ENCODE measurements at places on chromosomes 12 and 14. TPM values are rescaled to one million over a fixed set of nuclear protein-coding genes. Genes with fewer than 3 reads are reported as not detected.
A peak's percentile ranks its signal among the peaks of the same experiment; 100 is the strongest.

- DNase-seq, result no peak
Observed at GRCh38 chr12:23942841-23943240, 6.6 kb downstream of the SOX5 start.

DNA sequence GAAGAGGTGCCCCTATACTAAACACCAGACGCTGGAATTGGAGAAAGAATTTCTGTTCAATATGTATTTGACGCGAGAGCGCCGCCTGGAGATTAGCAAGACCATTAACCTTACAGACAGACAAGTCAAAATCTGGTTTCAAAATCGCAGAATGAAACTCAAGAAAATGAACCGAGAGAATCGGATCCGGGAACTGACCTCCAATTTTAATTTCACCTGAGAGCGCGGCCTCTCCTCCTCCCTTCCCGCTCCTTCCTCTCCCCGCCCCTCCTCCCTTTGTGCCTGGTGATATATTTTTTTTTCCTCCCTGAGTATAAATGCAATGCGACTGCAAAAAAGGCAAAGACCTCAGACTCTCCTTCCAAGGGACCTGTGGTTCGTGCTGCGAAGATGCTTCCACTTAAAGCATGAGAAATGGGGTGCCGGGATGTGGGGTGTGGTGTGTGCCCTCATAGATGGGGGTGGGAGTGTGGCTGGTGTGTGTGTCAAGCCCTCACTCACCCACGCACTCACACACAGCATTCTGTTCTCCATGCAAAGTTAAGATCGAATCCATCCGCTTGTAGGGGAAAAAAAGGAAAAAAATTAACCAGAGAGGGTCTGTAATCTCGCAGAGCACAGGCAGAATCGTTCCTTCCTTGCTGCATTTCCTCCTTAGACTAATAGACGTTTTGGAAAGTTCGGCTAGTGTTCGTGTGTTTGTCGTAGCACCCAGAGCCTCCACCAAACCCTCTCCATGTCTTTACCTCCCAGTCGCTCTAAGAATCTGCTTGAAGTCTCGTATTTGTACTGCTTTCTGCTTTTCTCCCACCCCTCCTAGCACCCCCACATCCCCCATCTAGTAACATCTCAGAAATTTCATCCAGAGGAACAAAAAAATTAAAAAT, 4.5 kb downstream of the HOXC10 start:
- no peak for DNase-seq

GRCh38 chr14:21042918-21043317, 756 bp downstream of the RNASE7 start:
- DNase-seq, result no peak

GRCh38 chr14:105085766-105086165, 20.5 kb upstream of the GPR132 start:
- no peak for DNase-seq

GRCh38 chr14:99887407-99887806, 94.2 kb downstream of the EML1 start:
- no peak for DNase-seq

DNA sequence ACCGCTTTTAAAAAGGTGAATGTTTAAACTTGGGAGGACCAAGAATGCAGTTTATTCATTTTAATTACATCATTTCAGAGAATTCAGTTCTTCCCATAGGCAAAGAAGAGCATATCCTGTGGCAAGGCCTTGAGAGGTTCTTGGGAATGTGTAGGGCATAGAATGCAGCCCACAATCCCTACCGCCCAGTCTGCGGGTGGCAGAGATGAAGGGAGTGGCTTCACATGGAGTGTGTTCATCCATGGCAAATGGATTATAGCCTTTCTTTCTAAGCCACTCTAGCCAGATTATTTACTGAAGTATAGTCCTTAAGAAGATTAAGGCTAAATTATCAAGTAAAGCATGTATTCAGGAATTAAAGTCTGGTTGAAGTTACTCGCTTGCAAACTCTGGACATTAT, 97.4 kb downstream of the TSPAN8 start:
- no peak for DNase-seq

DNA sequence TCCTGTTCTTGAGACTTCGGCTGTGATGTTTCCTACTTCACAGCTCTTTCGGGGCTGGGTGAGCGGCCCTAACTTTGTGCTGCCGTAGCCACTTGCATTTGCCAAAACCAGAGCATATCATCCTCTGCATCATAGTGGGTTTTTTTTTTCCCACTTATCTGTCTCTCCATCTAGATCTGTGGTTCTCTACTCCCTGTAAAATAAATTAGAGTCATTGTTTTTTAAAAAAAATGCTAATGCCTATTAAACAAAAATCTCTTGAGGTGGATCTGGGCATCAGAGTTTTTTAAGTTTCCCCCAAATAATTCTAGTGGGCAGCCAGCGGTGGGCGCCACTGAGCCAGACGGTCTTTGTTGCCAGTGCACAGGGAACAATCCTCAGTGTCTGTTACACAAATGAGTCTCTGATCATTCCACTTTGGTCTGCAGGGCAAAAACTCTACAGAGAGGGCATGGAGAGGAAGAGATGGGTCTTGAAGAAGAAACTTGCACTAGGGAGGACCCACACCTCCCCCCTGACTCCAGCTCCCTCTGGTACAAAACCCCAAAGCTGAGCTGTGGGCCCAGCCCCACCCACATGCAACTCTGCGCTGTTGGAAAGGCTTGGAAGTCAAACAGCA, 62.4 kb upstream of the BCL2L14 start:
- peak; percentile 63 for DNase-seq

GRCh38 chr14:95518045-95518751, 1.7 kb upstream of the SYNE3 start:
- no peak for DNase-seq

GRCh38 chr12:94126067-94126466, 22.3 kb upstream of the PLXNC1 start:
- no peak for DNase-seq

- DNase-seq, result no peak
Observed at GRCh38 chr14:50801706-50802105, 29.3 kb downstream of the NIN start.

- no peak for DNase-seq
Observed at GRCh38 chr12:14199455-14200198, 165.9 kb upstream of the ATF7IP start.

DNA sequence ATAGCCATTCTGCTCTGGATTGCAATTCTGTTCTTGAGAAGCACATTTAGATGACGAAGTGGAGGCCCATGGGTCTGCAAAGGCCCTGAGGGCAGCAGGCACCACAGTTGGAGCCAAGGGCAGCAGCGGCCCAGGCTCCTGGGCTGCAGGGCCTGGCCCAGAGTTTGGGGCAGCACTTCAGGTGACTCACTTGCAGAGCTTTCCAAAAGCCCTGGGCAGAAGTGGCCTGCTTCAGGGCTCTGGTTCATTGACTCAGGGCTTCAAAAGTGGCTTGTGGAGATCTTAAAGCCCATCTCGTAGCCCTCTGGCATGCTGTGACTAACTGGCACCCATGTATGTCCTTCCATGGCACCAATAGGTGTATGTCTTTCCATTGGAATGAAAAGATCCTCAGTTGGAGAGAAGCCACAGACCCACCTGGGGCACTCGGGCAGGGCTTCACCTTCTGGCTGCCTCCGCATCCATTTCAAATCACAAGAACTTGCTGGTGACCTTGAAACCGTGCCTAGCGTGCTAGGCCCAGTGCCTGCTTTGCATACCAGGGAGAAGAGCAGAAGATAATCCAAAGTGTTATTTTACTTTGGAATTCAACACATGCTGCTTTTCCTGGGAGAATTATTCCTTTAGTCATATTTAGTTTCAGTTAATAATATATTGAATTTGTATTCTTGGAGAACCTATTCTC, 106.7 kb downstream of the PRMT8 start:
- no peak for DNase-seq

GRCh38 chr12:92218394-92219077, 72.9 kb upstream of the BTG1 start:
- DNase-seq, result no peak

DNA sequence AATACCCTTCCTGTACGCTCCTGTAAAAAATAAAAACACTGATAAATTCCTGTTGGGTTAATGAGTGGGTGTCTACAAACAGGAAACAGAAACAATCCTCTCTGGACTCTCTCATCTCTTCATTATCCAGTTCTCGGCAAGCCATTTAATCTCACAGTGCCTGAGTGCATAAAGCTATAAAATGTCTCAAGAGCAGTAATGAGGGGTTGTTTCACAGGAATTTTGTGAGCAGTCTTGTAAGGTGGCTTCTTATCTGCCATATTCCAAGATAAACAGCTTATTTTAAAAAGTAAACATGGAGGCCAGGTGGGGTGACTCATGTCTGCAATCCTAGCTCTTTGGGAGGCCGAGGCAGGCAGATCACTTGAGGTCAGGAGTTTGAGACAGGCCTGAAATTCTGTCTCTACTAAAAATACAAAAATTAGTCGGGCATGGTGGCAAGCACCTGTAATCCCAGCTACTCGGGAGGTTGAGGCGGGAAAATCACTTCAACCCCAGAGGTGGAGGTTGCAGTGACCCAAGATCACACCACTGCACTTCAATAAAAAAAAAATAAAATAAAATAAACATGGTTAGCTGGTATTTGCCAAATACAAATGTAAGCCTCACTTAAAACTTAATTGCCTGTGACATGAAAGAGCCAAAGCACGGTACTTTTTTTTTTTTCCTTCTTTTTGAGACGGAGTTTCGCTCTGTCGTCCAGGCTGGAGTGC, 54.0 kb downstream of the CLIP1 start:
- no peak for DNase-seq

- no peak for DNase-seq
Observed at GRCh38 chr12:125619723-125620122, 554.5 kb downstream of the AACS start.

GRCh38 chr14:94373708-94374107, 14.7 kb downstream of the SERPINA1 start:
- DNase-seq, result no peak

DNA sequence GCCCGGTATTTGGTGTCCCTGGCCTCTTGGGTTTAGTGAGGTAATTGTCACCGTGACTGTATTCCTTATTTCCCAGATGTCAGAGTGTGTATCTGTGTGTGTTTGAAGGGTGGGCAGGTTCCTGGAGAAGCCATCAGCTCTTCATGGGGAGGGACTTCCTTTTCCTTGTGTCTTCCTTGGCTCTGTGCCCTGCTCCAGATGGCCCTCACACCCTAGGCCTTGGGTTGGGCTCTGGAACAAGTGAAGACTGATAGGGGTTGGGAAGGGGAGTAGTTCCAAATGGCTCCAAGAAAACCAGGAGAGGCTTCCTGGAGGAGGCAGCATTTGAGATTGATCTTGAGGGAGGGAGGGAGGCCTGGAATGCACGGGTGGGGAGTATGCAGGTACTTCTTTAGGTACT, 43.8 kb upstream of the PRIMA1 start:
- no peak for DNase-seq

GRCh38 chr12:109554761-109555160, 18.5 kb downstream of the MMAB start:
- DNase-seq, result no peak

GRCh38 chr14:21405097-21405496, 21.3 kb upstream of the SUPT16H start:
- DNase-seq, result no peak

DNA sequence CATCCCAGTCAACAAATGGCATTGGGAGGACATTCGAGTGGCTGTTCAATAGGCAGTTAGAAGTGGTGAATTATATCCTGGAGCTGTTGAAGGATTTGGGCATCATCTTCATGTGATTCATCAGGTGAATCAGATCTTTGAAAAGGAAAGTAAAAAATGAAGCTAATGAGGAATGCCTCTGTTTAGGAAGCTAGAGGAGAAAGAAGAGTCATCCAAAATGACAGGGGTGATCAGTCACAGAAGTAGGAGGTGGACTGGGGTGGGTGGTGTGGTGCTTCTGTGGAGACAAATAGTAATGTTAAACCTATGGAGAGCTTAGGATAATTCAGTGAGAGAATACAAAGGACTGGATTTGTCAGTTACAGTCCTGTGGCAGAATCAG, 32.7 kb downstream of the DIP2B start:
- DNase-seq, result no peak

DNA sequence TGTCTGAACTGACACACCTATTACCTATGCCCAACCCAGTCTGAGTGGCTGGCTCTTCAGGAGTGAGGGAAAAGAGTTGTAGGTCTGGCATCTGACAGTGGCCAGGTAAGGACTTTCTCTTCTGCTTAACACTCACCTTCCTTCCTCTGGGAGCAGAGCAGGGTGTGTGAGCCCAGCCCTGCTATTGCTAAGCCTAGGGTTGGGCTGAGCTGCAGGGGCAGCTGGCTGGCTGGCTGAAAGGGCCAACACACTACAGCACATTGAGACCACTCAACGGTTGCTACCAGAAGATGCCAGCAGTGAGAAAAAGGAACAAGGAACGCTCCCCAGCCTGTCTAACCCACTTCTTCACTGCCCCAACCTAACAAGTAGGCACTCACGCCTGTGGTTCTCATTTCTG, 201.2 kb downstream of the DPF3 start:
- peak; percentile 79 for DNase-seq

DNA sequence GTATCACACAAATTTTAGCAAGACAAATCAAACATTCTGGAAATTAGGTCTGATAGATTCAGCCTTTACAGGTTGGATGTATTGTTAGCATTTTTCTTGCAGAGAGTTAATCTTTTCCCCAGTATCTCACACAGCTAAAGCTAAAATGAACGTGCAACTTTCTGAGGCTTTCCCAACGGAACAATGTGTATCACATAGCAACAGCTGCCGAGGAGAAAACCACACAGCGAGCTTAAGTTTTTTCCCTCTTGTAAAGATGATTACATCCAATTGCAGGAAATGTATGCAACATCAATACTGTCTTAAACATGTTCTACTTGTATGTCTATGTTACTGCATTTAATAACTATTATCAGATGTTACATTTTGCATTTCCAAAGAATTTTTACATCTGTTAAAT, 182.2 kb downstream of the CCDC59 start:
- no peak for DNase-seq

GRCh38 chr12:57240926-57241401, 10.0 kb downstream of the STAC3 start:
- DNase-seq, result peak; percentile 82

GRCh38 chr12:123914726-123915333, 57.8 kb downstream of the CCDC92 start:
- DNase-seq, result peak; percentile 70

- no peak for DNase-seq
Observed at GRCh38 chr12:67056329-67056728, 212.8 kb upstream of the CAND1 start.

GRCh38 chr14:88554457-88555286, at the start of gene PTPN21:
Gene PTPN21, minus strand, starts transcription at chr14:88555007. Its CDS starts 4,590 bp downstream, at chr14:88550417.
- DNase-seq, result peak; percentile 77

- DNase-seq, result peak; percentile 47
Observed at GRCh38 chr14:53963320-53964227, 6.9 kb upstream of the BMP4 start.

- no peak for DNase-seq
Observed at GRCh38 chr12:124964836-124965462, 24.0 kb downstream of the DHX37 start.

Gene CISTR
- total RNA-seq, result not detected

Gene PCNX4
- total RNA-seq, result 40.0 TPM

Gene RPL10L
- total RNA-seq, result not detected

Gene SSTR1
- total RNA-seq, result 0.90 TPM

Gene GPR162
- 4.6 TPM for total RNA-seq

Gene PROX2
- not detected for total RNA-seq

Gene C14orf93
- total RNA-seq, result 8.2 TPM

Gene MIP
- total RNA-seq, result not detected

Measured in H9 (cell line).